ENCODE measurements at places on chromosomes 6 and 20.
A peak's percentile ranks its signal among the peaks of the same experiment; 100 is the strongest.

- DNase-seq = no peak
Observed at GRCh38 chr6:71082033-71082650, 125.3 kb upstream of the B3GAT2 start.

DNA sequence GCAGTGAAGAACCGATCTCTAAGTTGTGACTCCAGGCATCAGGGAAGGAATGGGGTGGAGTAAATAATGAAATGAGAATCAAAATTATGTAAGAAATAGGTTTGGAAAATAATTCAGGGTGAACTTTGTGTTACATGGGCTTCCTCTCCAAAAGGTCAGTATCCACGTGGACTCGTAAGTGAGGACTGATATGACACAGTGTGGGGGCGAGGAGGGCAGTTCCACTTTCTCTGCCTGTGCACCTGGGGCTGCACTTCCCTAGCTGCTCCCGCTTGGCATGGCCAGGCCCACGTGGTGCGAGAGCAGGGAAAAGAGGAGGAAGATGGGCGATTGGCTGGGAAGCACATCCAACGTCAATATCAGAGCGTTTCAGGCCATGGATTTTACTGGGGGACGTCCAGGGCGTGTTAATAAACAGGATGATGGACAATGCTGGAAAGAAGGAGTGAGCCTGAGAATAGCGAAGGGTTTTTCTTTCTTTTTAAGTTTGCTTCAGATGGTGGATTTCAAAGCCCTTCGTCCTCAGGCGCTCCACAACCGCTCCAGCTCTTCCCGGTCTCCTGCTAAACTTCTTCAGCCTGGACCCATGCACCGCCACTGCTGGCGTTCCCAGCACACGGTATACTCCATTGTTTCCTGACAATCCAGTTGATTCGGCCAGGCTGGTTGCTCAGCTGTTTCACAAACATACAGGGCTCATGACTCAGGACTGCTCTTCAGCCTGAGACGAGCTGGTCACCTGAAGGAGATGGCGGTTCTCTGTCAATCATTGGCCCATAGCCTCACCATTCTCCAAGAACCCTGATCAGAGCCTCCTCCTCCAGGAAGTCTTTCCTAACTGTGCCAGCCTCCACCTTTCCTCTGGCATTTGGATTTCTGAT lies 11.8 kb downstream of the CCR6 start:
- DNase-seq = no peak

- no peak for DNase-seq
Observed at GRCh38 chr6:83092756-83093399, 25.4 kb downstream of the DOP1A start.

- no peak for DNase-seq
Observed at GRCh38 chr6:161010418-161010817, 18.8 kb downstream of the MAP3K4 start.

DNA sequence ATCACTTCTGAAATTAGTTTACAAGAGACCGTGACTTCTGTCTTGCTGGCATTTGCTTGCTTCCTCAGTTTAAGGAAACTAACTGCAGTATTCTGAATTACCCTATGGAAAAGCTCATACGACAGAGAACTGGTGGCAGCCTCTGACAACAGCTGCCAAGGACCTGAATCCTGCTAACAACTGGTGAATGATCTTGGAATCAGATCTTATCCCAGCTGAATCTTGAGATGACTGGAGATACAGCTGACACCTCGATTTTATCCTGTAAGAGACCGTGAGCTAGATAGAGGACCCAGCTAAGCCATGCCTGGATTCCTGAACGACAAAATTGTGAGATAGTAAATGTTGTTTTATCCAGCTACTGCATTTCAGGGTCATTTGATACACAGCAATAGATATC lies 202.3 kb downstream of the OGFRL1 start:
- DNase-seq = no peak

GRCh38 chr6:46189726-46190125 lies 18.9 kb upstream of the ENPP5 start:
- no peak for DNase-seq

- DNase-seq = peak; percentile 46
Observed at GRCh38 chr6:119348748-119349360, 707 bp downstream of the MAN1A1 start.

- DNase-seq = no peak
Observed at GRCh38 chr6:107689951-107690642, 134.0 kb downstream of the SCML4 start.

- DNase-seq = no peak
Observed at GRCh38 chr6:30840935-30841643, 43.2 kb upstream of the DDR1 start.

DNA sequence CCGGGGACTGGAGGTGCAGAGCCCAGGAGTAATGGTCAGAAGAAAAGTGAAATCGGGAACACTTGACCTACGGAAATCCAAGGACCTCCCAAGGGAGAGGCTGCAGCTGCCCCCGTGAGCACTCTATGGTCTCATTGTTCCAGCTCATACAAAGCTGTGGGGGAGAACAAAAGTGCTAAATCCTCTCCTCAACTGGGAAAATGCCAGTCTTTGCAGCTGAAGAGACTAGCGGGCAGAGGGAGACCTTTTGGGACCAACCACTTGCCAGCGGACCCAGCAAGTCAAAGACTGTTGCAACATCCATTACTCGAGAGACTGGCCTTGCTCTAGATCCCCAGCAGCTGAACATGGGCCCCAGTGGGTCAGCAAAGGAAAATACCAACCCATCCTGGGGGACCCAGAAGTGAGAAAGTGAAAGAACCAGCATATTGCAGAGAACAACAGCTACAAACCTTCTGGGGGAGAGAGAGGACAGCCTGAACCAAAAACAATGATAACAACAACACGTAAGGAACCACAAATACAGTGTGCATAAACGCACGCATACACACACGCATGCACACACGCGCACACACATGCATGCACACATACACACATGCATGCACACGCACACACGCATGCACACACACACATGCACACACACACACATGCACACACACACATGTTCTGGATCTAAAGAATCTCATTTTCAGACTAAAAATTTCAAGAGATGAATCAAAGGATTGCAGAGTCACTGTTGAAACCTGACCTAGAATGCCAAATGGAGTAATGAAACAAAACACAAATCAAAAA lies 24.7 kb upstream of the ELMO2 start:
- no peak for DNase-seq

DNA sequence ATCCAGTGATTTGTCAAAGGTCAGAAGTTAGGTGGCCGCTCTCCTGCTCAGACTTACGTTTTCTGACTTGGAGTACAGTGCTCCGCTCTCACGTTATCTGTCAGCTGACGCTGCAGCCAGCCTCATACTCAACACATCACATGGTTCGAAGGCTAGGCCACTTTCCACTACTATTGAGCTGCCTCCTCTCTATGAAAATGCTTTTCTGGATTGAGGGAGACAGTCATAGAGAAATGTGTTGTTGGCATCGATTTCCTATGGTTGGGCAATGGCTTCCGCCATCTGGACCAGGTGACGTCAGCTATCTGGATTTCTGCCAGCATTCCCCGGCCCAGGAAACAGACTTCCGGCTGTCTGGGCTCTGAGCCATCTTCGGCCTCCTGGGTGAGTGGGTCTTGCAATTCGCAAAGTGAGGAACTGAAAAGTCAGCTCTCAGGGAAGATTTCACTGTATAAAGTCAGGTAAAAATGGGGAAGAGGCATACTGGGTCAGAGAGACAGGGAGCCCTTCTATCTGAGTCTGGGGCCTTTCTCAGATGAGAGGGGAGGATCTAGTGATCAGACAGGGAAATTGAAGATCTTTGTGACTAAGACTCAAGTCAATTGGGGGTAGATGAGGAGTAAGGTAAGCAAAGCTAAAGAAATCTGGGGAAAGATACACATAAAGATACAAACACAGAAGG lies 37.5 kb upstream of the IER3 start:
- peak; percentile 97 for DNase-seq

GRCh38 chr6:130970839-130971410 lies 92.1 kb downstream of the EPB41L2 start:
- no peak for DNase-seq

GRCh38 chr20:37922016-37922415 lies 19.1 kb downstream of the VSTM2L start:
- DNase-seq = no peak

- no peak for DNase-seq
Observed at GRCh38 chr20:5261763-5262162, 55.0 kb downstream of the PROKR2 start.

DNA sequence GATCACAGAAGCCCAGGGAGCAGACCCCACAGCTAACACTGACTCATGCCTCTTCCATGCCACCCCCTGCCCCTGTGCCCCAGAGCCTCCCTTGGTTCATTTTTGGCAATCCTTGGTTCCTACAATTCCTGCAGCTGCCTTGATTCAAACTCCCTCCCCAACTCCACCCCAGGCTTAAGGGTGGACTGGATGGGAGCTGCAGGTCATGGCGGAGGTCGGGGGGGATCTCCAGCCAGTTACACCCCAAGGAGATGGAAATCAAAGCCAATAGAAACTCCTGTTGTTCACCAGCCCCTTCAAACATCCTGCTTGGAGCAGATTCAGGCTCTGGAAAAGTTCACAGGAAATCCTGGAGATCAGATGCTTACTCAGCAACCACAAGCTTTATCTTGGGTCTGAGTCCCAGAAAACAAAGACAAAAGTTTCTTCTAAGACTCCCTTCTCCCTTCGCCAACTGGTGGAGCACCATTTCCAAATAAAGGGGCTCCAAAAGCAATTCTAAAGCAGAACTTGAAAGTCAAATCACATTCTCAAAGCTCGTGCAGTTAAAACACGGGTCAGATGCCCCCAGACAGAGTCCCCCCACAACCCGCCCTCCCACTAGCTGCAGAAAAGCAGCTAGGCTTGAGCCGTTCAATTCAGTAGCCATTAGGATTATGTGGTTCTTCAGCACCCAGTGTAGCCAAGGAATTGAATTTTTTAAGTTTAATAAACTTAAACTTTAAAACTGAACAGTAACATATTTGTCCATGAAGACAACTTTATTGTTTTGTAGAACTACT lies 149.5 kb downstream of the ANKRD60 start:
- no peak for DNase-seq

GRCh38 chr6:54876365-54876764 lies 29.8 kb downstream of the FAM83B start:
- no peak for DNase-seq

GRCh38 chr6:123925350-123925749 lies 121.7 kb downstream of the NKAIN2 start:
- DNase-seq = no peak

DNA sequence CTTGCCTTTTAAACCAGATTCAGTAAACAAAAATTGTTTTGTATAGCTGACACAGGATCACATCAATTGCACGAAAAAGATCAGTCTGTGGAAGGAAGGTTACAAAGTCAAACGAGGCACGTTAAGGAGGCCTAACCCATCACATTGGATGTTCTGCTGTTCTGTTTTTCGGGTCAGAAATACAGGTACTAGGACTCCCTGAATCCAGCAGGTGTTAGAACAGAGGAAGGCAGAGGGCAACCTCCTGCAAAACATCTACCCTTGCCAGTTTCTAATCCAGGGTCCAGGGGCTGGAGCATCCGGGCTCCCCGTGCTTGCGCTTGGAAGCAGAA lies 64.6 kb downstream of the PLG start:
- no peak for DNase-seq

DNA sequence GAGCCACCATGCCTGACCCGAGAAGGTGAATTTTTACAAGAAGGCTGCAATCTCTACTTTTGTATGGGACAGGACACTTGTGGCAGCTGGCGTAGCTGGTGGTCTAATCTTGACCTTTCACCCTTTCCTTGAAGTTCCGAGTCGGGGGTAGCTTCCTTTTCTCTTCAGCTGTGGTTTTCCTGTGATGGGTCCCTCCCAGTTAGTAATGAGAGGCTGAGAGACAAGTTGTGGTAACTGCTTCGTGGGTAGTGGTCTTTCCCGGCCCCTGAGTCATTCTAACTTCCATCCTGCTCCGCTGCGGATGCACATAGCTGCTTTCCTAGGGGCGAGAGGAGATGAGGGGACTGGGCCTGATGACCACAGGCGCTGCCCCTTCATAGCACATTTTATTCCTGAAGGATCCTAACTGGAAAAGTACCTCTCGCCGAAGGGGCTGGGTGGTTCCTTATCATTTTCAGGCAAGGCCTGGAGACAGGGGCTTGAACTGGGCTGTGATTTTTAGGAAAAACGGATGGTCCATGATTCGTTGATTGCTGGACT lies 3.1 kb downstream of the SYNJ2 start:
- DNase-seq = no peak

- no peak for DNase-seq
Observed at GRCh38 chr6:40139447-40139846, 205.2 kb upstream of the MOCS1 start.

DNA sequence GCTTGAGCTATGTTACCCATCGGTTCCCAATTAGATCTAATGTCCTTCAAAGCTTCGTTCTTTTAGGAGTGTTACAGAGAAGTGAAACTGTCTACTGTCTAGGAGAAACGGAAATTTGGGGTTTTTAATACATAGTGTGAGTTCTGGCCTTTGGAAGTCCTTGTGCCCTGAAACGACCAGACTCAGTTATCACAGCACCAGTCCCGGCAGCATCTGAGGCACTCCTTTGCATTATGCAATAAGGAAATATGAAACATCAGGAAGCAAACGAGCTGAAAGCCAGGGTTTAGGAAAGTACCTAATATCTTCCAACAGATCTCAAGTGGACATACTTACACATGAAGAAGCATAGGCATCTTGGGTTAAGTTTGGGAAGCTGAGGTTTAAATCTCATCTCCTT lies 61.8 kb upstream of the ADGRF1 start:
- DNase-seq = no peak

DNA sequence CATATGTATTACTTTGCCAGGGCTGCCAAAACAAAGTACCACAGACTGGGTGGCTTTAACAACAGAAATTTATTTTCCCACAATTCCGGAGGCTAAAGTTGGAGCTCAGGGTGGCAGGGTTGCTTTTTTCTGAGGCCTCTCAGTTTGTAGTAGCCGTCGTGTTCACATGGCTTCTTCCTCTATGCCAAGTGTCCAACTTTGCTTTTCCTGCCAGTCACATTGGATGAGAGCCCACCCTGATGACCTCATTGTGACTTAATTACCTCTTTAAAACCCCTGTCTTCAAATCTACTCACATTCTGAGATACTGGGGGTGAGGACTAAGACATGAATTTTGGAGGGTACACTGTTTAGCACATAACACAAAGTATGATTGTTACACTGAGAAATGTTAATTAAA lies 9.9 kb upstream of the ECT2L start:
- no peak for DNase-seq

DNA sequence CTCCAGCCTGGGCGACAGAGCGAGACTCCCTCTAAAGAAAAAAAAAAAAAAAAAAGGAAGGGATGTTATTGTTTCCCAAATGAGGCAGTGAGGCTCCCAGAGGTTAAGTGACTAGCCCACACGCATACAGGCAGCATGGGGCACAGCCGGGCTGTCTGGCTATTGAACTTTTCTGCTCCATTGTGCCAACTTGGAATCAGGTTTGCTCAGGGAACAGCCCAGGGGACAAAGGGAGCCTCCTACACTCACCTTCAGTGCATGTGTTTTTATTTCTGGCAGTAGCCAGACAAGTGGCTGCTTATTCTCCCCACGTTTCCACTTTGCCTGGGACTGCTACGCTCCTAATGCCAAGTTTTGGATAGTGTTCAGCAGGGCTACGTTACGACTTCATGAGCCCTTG lies 10.7 kb downstream of the ETV7 start:
- no peak for DNase-seq

GRCh38 chr6:14513496-14514393 lies 396.2 kb downstream of the CD83 start:
- no peak for DNase-seq

Data from left cardiac atrium (tissue), 4 donors.